ENCODE measurements at places on chromosomes 6 and 20.

DNA sequence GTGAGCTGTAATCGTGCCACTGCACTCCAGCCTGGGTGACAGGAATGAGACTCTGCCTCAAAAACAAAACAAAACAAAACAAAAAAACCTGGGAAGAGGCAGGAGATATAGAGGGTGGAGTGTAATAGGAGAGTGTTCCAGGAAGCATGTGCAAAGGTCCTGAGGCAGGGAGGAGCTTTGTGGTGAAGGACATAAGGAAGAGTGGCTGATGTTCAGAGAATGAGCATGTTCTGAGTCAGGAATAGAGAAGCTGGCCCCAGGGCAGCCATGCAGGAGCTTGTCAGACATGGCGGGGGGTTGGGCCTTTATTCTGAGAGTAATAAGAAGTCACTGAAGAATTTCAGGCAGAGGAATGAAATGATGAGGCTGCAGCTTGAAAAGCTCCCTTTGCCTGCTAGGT lies 337.0 kb downstream of the CDH26 start:
- no peak for DNase-seq

GRCh38 chr6:121438869-121439268 lies 3.4 kb downstream of the GJA1 start:
- DNase-seq = no peak

DNA sequence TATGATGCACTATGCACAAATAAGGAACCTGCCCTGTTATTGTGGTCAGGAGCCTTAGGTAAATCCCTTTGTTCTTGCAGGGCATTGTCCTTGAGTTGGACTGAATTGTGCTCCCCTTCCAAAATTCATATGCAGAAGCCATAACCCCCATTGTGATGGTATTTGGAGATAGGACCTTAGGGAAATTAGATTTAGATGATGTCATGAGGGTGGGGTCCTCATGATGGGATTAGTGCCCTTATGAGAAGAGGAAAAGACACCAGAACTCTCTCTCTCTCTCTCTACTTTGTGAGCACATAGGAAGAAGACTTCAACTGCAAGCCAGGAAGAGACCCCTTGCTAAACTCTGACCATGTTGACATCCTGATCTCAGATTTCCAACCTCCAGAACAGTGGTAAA lies 268.0 kb downstream of the LRFN2 start:
- no peak for DNase-seq

DNA sequence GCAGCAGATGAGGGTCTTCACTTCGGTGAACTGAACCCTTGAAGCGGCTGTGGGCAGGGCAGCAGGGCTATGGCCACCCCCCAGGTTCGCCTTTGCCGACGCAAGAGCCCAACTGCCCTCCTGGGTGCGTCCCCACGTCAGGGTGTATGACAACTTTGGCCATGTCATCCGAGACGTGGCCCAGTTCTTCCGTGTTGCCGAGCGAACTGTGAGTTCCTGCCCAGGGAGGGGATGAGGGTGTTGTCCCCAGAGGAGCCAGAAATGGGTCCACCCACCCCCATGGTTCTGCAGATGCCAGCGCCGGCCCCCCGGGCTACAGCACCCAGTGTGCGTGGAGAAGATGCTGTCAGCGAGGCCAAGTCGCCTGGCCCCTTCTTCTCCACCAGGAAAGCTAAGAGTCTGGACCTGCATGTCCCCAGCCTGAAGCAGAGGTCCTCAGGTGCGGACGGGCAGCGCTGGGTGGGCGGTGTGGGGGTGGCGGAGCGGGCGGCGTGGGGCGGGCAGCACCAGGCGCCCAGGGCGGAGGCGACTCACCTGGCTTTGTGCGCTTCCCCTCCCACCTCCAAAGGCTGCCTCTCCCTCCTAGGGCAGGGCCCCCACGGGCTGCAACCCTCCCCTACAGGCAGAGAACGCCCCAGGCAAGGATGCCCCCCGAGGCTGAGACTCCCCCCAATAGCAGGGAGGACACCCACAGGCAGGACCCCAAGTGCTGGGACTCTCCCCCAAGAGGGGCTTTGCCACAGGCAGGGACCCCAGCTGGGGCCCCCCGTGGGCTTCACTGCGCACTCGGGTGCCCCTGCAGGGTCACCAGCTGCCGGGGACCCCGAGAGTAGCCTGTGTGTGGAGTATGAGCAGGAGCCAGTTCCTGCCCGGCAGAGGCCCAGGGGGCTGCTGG lies 6.2 kb upstream of the TNFRSF6B start:
- no peak for DNase-seq

DNA sequence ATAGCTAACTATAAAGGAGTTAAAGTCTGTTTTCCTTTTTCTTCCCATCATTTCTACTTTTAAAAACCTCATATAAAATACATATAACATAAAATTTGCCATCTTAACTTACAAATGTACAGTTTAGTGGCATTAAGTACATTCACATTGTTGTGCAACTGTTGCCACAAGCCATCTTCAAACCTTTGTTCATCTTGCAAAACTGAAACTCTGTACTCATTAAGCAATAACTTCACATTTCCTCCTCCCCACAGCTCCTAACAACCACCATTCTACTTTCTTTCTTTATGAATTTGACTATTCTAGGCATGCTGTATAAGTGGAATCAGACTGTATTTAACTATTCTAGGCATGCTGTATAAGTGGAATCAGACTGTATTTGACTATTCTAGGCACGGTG lies 4.5 kb downstream of the CCDC170 start:
- DNase-seq = peak; percentile 69

DNA sequence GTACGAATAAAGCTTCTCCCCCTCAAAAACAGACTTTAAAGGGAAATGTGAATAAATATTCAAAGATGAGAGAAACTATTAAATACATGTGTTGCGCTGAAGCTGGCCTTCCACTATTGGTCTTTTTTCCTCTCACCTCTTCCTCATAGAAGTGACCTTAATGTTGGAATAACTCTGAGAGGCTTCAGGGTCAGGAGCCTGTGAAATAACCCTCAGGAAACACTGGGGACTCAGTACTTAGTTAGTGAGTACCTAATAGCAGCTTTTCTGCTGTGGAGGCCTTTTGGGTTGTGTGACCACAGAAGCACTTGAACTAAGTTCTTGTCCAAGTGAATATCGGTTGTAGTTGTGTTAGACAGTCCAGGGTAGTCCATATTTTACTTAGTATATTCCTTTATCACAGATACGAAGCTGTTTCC lies 799 bp upstream of the SHPRH start:
- peak; percentile 14 for DNase-seq

DNA sequence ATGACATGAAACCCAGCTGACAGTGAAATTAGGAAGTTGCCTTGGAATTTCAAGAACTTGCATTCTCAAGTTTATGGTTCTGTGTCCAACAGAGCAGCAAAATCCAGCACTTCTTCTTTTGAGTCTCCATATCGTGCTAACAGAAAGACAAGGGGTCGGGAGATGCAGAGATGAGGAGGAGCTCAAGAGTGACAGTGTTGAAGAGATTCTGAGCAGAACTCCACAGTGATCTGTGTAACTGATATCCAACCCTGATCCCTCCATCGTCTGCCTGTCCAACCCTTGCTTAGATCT lies 21.2 kb upstream of the BTN1A1 start:
- DNase-seq = no peak

- peak; percentile 77 for DNase-seq
Measured at GRCh38 chr6:167350731-167351655, 26.1 kb downstream of the TTLL2 start.

DNA sequence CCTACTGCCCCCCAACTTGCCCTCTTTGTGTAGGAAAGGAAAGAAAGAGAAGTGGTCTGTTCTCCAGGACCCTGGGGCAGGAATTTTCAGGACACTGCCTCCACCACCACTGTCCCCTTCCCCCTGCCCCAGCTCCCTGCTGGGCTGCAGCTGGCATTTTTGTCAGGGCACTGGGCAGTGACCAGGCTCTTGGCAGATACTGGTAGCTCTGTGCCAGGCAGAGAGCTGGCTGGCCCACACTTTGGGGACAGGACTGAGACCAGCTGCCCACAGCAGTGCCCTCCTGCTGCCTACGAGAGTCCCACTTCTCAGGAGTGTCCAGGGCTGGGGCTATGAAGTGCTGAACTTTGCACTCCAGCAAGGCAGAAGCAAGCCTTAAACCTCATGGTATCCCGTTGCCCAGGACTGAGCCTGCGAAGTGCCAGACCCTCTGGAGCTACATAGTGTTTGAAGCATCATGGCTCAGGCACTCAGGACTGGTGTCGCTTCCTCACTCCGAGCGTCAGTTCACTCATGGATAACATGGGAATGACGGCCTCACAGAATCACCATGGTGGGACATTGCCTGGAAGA lies 19.3 kb downstream of the SLC13A3 start:
- no peak for DNase-seq

DNA sequence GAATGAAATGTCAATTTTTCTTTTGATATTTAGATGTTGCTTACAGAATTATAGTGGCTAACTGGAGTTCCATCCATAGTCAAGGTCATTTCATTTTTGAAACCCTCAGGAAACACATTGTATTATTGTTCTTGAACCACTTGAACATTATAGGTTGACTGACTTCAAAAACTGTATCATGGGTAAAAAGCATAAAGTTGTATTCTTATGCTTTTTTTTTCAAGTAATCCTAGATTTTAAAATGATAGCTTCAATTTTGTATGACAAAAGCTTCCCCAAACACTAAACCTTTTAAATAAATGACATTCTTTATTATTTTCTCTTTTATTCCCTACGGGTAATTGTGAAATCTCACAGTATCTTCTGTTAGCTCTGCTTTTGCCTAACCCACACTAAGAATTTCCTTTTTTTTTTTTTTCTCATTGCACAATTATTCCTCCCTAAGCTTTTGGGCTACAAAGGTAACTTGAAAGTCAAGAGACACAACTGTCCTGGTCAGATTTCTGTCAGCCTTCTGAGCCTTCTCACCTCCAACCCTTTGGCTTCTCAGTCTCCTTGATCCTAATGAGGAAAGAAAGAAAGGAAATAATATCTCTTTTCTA lies 36.9 kb upstream of the LAMA4 start:
- no peak for DNase-seq

GRCh38 chr6:150601439-150601838 lies 1.8 kb downstream of the PLEKHG1 start:
- no peak for DNase-seq

- no peak for DNase-seq
Measured at GRCh38 chr20:33277471-33278441, 5.3 kb upstream of the BPIFB1 start.

GRCh38 chr6:108166664-108167448 lies 1.0 kb downstream of the NR2E1 start:
- DNase-seq = no peak

DNA sequence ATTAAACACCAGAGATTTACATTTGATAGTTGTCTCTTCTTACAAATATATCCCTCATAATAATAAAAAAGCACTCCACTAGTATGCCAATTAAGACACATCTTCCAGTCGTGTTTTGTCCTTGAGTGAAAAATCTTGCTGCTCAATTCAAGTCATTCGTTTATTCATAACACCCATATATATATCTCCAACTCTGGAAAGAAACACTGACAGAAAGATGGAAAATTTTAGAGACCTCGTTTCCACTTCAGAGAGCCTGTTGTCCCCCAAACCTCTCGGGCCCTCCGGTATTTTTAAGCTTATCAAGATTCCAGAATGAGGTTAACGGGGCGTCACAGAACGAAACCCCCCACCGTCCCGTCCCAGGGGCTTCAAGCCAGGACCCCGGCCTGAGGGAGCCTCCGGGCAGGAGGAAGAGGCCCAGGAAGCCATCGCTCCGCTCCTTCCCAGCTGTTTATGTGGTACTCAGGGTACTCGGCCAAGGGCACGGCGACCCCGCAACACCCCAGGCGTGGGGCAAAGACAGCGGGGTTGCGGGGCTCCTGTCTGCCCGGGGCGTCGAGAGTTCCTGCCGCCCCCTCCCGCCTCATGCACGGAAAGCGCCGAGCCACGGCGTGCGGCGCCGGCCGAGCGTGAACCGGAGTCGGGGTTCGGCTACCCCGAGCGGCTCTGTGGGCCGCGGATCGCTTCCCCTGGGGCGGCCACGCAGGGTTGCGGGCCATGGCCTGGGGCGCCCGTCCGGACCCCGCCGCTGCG lies 623 bp upstream of the SNX9 start:
- DNase-seq = peak; percentile 27

- DNase-seq = no peak
Measured at GRCh38 chr6:150835620-150836019, 29.9 kb upstream of the MTHFD1L start.

DNA sequence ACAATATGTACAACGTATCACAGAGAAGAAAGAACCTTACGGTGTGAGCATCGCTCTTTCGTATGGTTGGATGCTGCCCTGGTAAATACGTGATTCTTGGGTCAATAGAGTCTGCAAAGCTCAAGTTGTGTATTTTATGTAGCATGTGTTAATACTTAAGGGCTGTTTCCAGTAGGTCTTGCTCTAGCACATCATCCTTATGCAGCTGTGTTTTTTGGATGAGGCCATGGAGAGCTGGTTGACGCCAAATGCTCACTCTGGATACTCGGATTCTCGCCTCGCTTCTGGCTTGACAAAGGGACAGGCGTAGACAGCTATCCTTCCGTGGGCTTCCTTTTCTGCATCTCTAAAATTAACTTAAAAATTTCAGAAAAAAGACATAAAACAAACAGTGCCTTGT lies 38.9 kb downstream of the SNRNP48 start:
- DNase-seq = no peak

GRCh38 chr6:33684428-33684896 lies 27.0 kb downstream of the UQCC2 start:
- DNase-seq = no peak

- DNase-seq = peak; percentile 79
Measured at GRCh38 chr6:33768644-33769120, 20.2 kb downstream of the LEMD2 start.

DNA sequence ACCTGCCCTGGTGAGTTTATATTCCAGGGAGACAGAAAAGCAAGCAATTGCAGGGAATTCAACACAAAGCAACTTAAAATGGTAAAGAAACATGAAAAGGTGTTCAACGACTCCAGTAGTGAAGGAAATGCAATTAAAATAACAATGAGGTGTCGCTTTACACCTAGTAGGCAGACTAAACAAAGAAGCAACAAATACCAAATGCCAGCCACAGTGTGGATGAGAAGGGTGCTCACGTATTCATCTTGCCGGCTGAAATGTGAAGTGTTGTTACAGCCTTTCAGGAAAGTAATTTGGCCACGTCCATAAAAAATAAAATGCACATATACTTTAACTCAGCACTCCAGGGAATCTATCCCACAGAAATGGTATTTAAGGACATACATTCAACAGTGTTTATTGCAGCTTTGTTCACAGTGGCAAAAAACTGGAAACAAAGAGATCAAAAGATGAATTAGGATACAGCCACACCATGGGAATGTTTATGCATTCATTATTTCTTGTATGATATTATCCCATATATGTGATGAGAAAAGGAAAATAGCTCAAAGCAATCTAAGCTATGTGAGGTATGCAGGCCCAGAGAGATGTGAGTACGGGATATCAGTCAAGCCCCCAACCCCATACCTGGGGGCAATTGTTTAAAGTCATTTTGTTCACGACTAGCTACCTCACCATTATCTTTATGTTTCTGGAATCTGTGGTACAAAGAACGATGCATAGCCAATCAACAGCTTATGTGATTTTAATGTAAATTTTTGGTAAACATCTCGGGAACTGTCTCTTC lies 266.0 kb upstream of the SOX4 start:
- no peak for DNase-seq

DNA sequence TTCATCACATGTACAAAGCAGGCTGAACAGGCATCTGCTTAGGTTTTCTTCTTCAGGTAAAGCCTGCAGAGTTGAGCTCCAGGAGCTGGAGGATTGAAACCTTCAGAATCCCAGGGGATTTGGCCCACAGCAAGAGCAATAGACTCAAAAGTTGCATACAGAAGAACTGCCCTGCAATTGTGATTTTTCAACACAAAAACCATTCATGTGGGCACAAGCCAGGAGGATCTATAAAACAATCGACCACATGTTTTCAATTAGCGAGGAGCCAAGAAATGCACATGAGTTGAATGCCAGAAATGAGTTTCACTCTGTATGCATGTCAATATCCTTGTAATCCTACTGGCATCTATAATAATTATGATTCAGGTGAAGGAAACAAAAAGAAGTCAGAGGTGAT lies 576.4 kb downstream of the HDGFL1 start:
- no peak for DNase-seq
